ENCODE measurements at places on chromosomes 11 and 22.

DNA sequence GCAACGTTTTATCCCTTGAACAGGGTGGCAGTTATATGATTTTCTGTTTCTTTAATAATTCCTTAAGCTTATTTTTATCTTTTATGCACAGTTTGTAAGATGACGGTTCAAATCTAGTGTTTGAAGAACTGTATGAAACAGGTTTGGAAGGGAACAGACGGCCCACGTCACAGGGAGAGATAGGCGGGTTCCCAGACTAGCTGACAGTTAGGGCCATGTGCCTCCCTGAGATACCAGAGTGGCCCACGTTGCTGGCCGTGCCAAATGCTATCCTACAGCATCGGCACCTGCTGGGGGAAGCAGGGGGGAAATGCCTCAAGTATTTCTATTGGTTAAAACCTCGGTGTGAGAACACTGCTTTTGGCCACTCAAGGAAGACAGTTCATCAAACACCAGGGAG lies 50.2 kb upstream of the BID start:
- no peak for DNase-seq

DNA sequence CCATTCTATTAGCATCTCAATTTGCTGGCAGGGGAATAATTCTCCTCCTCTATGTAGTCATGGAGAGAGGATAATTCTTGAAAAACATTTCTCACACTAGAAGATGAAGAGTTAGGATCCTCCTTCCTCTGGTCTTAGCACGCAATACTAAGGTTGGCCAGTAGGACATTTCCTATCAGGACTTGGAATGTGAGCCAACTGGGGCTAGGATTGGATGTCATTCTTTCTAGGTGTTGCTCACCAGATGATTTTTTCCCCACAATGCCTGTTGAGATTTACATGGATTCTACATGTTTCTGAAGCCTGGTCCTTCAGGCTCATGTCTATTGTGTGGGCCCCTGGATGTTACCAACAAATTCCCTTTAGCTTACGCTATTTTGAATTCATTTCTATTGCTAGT lies 28.0 kb downstream of the SLN start:
- no peak for DNase-seq

- no peak for DNase-seq
Measured at GRCh38 chr22:31846161-31847115, 92.6 kb downstream of the DEPDC5 start.

- DNase-seq: no peak
Measured at GRCh38 chr11:35905646-35906276, 38.1 kb upstream of the LDLRAD3 start.

GRCh38 chr11:69307421-69307820 lies 13.5 kb downstream of the MYEOV start:
- DNase-seq: no peak

DNA sequence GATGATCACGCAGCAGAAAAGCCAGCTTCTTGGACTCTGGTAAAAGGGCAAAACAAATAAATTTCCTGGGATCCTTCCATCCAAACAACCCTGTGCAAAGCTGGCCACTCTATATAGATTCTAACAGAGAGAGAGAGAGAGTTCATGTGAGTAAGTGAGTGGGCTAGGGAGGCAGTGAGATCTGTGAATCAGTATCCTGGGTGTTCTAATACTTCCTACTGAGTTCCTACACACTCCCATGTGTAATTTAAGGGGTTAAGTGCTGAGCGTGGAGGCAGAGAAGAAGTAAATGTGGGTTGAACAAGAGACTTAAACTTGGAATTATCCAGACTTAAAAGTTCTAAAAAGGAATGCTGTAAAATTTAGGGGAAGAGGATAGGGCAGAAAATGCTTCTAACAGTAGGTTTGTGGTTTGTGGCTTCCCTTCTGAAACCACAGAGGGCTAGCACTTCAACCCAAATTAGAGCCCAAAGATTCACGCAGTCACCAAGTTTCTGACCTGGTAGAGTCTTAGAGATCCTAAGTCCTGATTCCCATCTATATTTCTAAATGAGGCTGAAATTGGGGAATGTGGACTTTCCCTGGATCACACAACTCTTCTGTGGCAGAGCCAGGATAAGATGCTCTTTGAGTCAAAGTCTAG lies 413.9 kb downstream of the TENM4 start:
- no peak for DNase-seq

Measured in DMS 273 treated with DMSO at 0.1 percent for 48 hours (cell line).